ENCODE measurements at places on chromosomes 5 and 9. TPM values are rescaled to one million over a fixed set of nuclear protein-coding genes. Genes with fewer than 3 reads are reported as not detected.

REXO4 gene
- total RNA-seq, result 13.5 TPM

AK8 gene
- total RNA-seq, result 0.49 TPM

EMB gene
- 4.7 TPM for total RNA-seq

GOLGA2 gene
- total RNA-seq, result 42.5 TPM

SLC6A7 gene
- 1.5 TPM for total RNA-seq

CTSV gene
- 0.74 TPM for total RNA-seq

GABRA6 gene
- 0.25 TPM for total RNA-seq

LCN9 gene
- total RNA-seq, result not detected

HTR4 gene
- total RNA-seq, result 0.49 TPM

DNAH5 gene
- 3.7 TPM for total RNA-seq

ADCY2 gene
- 30.2 TPM for total RNA-seq

SHOC1 gene
- not detected for total RNA-seq

TRIM7 gene
- 1.7 TPM for total RNA-seq

Measured in temporal lobe (tissue), 4 donors.